DMS53 (cell line): ENCODE measurements at places on chromosomes 2 and 18.

GRCh38 chr18:31876707-31877106 lies 66.2 kb downstream of the TRAPPC8 start:
- DNase-seq: no peak

- no peak for DNase-seq
These were observed 212.1 kb downstream of the TCF4 start for GRCh38 chr18:55375930-55376329.

- peak; percentile 37 for DNase-seq
These were observed 321.4 kb downstream of the CDH2 start for GRCh38 chr18:27855486-27855885.

- no peak for DNase-seq
These were observed 22.5 kb upstream of the SPAG16 start for GRCh38 chr2:213261715-213262114.

- DNase-seq: no peak
These were observed 116.3 kb downstream of the TTC32 start for GRCh38 chr2:19785447-19785846.

DNA sequence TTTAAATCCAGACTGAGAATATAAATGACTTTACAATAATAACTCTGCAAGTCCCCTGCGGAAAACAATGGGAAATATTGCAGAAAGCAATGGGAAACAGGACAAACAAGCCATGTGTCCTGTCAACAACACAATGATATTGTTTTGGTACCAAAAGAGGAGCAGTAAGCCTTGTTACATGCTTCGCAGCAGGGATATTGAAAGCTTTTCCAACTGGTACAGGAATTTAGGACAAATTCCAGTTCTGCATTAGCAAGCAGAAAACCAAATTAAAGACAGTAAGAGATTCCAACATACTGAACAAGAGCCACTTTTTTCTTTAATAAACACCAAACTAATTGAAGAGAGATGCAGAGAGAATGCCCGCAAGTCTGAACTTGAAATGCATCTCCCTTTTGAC lies 30.0 kb downstream of the FRZB start:
- DNase-seq: no peak
